ENCODE measurements at places on chromosomes 3 and 15. TPM values are rescaled to one million over a fixed set of nuclear protein-coding genes. Genes with fewer than 3 reads are reported as not detected.

GHRL gene
- not detected for total RNA-seq

DNAJA4 gene
- total RNA-seq: not detected

HIGD2B gene
- total RNA-seq: not detected

TMEM266 gene
- 0.17 TPM for total RNA-seq

XCR1 gene
- total RNA-seq: not detected

TM6SF1 gene
- total RNA-seq: not detected

ZNF35 gene
- 6.2 TPM for total RNA-seq

ALS2CL gene
- total RNA-seq: 9.5 TPM

DUOX1 gene
- total RNA-seq: not detected

MED12L gene
- total RNA-seq: 1.2 TPM

KLF15 gene
- total RNA-seq: 0.11 TPM

ITPKA gene
- 2.0 TPM for total RNA-seq

HTR3E gene
- total RNA-seq: not detected

MEIS2 gene
- total RNA-seq: 9.9 TPM

CIB1 gene
- 205 TPM for total RNA-seq

ATP10A gene
- 8.0 TPM for total RNA-seq

PARP9 gene
- total RNA-seq: 6.5 TPM

GRIP2 gene
- 0.52 TPM for total RNA-seq

ACTC1 gene
- 0.27 TPM for total RNA-seq

KLHL25 gene
- 5.7 TPM for total RNA-seq

RRP9 gene
- 27.8 TPM for total RNA-seq

CYP8B1 gene
- not detected for total RNA-seq

SLC4A7 gene
- 21.2 TPM for total RNA-seq

TMEM158 gene
- 19.7 TPM for total RNA-seq

IL17RC gene
- 18.9 TPM for total RNA-seq

EXD1 gene
- total RNA-seq: not detected

C3orf62 gene
- total RNA-seq: 1.7 TPM

PARL gene
- total RNA-seq: 66.7 TPM

CALML4 gene
- total RNA-seq: 7.9 TPM

FETUB gene
- 0.14 TPM for total RNA-seq
